SHP77 (cell line): ENCODE measurements at places on chromosomes 16 and 17.

DNA sequence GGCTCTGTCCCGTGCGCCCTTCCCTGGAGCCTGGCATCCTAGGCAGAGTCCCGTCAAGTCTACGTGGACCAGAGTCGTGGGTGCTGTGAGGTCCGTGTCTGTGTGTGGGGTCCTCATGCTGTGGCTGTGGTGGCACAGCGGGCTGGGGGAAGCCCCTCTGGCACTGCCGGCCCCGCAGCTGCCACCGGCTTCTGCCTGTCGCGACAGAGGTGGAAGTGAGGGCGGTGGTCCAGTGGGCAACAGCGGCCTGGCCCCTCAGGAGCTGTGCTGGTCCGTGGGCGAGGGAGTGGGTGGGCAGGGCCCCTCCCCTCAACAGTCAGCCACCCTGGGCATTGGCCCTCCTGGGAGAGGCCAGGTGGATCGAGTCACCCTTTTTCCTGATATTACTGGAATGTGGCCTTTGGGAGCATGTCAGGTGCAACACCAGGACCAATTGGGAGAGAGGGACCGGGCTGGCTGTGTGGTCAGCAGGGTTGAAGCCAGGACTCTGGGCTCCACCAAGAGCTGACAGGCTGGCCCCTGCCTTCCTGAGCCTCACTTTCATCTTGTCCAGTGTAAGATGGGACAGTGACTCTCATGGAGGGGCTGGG lies 11.9 kb downstream of the BAIAP2 start:
- DNase-seq = no peak

DNA sequence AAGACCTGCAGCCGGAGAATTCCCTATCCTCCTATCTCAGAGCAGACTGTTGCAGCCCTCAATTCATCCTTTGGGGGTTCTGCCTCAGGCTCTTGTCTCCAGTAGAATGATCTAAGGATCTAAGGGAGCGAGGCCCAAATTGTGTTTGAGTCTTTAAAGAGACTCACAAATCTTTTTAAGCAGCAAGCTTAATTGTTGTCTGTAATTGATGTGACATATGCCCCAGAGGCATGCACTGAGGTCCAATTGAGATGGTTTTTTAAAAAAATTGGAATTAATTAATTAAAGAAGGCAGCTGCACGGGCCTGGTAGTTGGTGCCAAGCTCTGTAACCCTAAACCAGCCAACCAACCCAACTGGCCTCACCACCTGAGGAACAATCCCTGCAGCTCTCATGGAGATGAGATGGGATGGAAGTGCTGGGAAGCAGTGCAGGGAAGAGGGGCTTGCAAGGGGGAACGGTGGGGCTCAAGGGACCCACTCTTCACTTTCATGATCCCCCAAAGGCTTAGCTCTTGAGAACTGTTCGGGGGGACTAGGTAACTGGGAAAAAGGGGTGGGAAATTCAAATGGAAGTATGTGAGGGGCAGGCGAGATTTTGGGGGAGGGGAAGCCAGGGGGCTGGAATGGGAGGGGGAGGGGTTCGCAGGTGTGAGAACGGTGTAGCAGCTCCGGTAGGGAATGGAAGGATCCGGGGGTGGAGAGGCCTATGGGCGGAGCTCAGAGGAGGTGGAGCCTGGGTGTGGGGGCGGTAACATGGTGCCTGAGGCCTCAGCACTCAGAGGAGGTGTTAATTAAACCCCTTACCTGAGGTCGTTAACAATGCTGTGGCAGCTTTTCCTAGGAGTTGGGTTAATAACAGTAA lies 9.2 kb upstream of the ZNF652 start:
- DNase-seq = no peak

- DNase-seq = no peak
Observed at GRCh38 chr17:21245639-21246084, 7.5 kb downstream of the NATD1 start.

- DNase-seq = no peak
Observed at GRCh38 chr17:75260641-75261335, 618 bp downstream of the GGA3 start.

GRCh38 chr16:61274211-61274610 lies 762.0 kb downstream of the CDH8 start:
- DNase-seq = no peak

- DNase-seq = peak; percentile 67
Observed at GRCh38 chr17:31593806-31594205, 202.3 kb downstream of the RAB11FIP4 start.

DNA sequence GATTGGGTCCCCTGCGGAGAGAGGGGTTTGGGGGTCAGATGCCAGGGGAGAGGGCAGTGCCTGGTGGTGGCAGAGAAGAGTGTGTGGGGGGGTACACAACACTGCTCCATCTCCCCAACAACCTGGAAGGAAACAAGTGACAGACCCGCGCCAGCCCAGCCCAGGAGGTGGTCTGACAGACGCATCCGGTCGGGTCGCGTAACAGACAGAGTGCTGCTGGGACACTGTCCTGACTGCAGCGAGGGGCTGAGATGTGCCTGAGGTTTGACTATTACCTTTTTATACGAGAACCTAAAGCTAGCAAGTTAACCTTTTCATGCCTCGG lies 16.2 kb downstream of the UNC13D start:
- peak; percentile 79 for DNase-seq

DNA sequence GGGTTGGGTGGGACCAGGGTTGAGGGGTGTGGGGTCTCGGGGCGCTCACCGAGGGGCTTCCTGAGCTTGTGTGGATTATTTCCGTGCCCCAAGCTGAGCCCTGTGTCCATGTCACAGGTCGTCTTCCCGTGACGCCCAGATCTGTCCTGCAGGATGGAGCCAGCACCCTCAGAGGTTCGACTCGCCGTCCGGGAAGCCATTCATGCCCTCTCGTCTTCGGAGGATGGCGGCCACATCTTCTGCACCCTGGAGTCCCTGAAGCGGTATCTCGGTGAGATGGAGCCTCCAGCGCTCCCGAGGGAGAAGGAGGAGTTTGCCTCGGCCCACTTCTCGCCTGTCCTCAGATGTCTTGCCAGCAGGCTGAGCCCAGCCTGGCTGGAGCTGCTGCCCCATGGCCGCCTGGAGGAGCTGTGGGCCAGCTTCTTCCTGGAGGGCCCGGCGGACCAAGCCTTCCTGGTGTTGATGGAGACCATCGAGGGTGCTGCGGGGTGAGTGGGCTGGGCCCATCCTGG lies 1.0 kb downstream of the TELO2 start:
- DNase-seq = no peak

- DNase-seq = no peak
Observed at GRCh38 chr16:79404571-79404970, 196.0 kb downstream of the MAF start.

DNA sequence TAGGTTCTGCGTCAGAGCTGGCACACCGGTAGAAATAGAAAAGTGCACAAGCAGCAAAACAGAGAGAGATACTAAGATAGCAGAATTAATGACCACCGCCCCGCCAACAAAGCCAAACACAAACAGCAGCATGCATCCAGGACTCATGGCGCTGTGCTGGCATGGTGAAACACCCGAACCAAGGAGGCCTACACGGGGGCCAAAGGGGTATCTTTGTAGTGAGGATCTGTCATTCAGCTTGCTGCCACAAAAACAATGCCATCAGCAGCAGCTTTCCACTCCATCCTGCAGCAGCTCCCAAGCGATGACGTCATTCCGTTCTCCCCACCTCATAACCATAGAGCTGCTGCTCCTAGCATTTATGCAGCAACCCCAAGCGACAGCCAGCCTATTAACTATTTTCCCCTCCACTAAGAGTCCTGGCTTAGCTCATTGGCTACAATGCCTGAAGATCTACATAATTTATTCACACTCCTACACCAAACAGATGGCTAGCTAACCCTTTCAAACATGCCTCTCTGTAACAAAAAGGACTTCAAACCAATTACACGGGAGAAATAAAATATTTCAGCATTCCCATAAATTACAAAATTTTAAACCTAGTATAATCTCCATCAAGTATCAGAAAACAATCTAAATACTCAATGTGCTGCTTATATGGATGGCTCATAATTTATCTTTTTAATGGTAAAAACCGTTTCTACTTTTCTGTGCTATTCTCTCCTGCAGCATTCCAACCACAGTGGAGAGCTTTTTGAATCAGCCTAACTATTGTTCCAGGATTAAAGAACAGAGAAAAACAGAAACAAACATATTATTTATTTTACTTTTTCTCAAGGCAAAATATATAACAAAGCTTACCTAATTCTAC lies 73.9 kb downstream of the SPAG9 start:
- DNase-seq = peak; percentile 77

DNA sequence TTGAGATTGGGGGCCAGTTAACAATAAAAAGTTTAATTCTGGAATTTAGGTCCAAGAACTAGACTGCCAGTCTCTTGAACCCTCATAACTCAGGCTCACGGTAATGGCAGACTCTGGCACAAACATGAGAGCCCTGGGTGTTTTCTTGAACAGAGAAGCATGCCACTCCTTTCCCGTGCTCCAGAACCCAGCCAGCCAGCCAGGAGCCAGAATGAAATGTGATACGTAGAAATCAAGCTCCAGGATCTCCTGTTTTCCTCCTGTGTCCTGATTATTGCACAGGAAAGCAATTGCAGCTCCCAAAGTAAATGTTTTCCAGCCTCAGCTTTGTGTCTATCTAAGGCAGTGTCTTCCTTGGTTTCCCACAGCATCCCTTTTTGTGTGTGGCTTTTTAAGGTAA lies 46.2 kb upstream of the NOL11 start:
- DNase-seq = no peak

- no peak for DNase-seq
Observed at GRCh38 chr17:66661411-66662256, 173.3 kb upstream of the CACNG5 start.

- no peak for DNase-seq
Observed at GRCh38 chr17:38324141-38324697, 19.5 kb downstream of the GPR179 start.

- DNase-seq = no peak
Observed at GRCh38 chr16:29231244-29231643, 175.3 kb downstream of the NPIPB11 start.

DNA sequence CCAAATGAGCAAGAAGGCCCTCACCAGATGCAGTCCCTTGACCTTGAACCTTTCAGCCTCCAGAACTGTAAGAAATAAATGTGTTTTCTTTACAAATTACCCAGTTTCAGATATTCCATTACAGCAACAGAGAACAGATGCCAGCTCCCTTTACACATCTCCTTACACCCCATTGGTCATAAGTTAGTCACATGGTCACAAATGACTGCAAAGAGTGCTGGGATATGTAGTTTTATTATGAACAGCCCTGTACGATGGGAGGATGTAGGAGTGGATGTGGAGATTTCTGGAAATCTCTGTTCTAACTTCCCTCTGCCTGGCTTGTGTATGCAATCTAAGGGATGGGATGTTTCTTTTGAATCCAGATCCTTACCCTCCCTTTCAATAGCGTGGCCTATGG lies 13.3 kb upstream of the RPL38 start:
- peak; percentile 76 for DNase-seq
